Aorta (tissue), 5 donors: ENCODE measurements at places on chromosomes 5 and 9.

DNA sequence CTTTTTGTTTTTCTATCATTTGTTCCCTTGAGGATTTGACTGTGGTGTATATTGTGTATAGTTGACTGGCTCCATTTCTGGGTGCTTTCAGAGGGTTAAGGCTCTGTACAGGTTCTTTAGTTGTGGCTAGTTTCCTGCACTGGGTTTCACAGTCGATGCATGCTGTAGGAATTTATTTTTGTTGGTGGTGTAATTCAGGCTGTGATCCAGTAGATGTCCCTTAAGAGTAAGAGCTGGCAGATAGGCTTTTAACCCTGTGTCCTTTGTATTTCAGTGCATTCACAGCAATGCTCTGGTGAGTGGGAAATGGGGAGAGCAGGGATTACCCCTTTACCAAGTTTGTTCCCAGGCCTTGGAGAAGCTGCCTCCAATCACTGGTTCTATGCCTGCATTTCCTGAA, 112.9 kb downstream of the SPATA31D1 start:
- no peak for DNase-seq

GRCh38 chr9:6915635-6916034, 157.9 kb downstream of the KDM4C start:
- no peak for DNase-seq

GRCh38 chr5:5592541-5592940, 170.1 kb downstream of the ICE1 start:
- peak; percentile 75 for DNase-seq

DNA sequence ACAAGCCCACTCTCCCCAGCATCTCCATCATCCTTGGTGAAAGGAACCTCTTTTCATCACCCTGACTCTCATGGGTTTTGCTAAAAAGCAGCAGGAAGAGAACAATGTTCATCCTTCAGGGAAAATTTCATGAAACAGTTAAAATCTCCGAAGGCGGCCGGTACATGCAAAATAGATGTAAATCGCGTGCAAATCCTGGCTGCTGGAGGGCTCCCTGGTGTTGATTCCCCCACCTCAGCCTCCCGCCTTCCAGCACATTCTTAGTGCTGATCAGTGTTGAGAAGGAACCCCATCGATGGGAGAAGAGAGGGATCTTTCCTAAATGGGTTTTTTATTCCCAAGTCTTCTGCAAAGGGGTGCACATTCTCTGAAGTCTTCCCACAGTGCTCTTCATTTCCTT, 8.7 kb upstream of the GFI1B start:
- DNase-seq: no peak

- no peak for DNase-seq
Measured at GRCh38 chr9:16505199-16505598, 365.3 kb downstream of the BNC2 start.

- DNase-seq: no peak
Measured at GRCh38 chr9:120878188-120879130, 1.5 kb upstream of the PHF19 start.

DNA sequence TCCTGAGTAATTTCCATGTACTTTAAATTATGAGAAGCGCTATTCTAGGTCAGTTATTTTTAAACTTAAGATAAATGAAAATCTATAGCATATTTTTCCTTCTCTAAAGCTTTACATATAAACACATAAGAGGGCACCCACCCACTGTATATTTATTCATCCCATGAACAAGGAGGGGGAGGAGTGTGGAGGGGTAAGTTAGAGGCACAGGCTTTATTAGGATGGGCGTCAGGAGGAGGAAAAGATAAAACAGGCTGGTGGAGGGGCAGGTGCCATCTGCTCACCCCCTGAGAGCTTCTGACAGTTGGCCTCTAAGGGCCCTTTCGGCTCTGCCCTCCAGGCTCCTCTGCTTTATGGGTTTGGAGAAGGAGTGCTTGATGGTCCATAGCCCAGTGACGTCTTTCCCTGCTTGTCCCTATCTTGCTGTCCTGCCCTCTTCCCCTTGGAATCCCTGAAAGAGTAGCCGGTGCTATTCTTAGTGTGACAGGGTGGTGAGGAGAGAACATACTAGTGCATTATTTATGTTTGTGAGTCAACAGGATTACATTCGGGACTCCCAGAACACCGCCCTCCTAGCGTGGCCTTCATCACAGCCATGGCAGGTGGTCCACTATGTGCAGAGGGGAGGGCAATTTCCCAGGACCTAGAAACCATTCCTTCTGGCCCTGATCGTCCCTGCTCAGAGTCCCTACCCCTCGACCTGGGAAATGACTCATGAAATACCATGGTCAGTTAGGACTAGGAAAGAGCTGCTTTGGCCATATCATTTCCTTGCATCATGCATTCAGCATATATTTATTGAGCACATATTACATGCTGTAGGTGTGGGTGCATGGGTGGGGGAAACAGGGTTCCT, 7.9 kb upstream of the SYNPO start:
- no peak for DNase-seq

- DNase-seq: no peak
Measured at GRCh38 chr9:101220341-101220740, 164.5 kb downstream of the BAAT start.

DNA sequence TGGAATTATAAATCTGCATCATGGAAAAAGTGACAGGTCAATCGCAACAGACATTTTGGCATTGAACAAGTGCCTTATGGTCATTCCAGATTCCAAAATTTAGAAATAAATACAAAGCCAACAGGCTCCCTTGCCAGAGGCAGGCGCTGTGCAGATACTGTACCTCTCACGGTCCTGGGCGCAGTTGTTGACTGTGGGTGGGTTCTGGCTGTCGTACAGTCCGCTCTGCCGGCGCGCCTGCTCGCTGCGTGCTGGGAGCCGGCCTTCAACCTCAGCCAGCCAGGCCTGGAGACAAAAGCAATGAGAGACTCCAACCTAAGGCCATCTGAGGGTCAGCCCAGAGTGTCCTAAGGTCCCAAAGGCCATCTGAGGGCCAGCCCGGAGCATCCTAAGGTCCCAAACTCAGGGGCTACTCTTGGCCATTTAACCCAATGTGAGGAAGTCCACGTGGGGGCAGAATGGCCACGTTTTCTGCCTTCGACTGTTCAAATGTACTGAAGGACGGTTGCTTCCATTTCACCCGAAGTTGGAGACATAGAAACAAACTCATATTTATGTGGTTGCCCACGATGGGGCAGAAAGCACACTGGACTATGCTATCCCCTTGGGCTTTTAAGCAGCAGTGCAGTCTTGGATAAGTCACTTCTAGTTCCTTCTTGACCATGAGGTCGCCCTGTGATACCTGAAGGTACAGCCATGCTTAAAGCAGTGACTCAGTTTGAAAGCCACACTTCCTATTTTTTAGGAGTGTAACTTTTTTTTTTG, 65.2 kb downstream of the USP20 start:
- no peak for DNase-seq

- DNase-seq: no peak
Measured at GRCh38 chr5:160926428-160926827, 74.4 kb upstream of the ATP10B start.

GRCh38 chr5:122478741-122479442, 166.9 kb downstream of the SNCAIP start:
- DNase-seq: no peak

GRCh38 chr9:121566481-121567465, 67.1 kb upstream of the GGTA1 start:
- peak; percentile 88 for DNase-seq

DNA sequence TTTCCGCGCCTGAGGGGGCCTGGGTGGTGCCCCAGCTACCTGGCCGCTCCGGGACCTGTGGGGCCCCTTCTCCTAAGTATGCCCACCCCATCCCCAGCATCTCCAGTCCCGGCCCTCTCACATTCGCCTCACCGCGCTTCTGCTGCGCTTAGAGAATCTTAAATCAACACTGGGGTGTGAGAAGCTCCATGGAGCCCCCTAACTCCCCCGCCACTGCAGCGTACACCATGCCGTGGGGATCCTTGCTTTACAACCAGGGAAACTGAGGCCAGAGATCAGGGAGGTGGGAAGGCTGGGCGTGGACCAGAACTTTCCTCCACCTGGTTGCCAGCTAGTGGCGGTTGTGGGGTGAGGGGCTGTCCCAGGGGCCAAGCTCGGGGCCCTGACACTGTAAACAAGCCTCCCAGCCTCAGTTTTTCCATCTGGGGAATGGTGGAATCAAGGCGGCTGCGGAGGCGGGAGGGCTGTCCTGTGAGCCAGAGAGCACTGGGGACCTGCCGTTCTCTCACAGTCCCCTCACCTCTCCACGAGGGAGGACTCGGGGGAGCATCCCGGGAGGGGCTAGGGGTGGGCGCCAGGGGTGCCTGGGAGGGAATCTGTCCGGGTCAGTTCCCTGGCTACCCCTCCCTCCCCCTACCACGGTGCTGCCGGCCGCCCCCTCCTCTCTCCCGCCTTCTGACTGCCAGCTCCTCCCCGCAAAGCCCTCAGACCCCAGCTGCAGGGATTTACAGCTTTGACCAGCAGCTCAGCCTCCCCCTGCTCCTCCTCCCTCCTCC, 161.2 kb downstream of the C9orf50 start:
- no peak for DNase-seq

DNA sequence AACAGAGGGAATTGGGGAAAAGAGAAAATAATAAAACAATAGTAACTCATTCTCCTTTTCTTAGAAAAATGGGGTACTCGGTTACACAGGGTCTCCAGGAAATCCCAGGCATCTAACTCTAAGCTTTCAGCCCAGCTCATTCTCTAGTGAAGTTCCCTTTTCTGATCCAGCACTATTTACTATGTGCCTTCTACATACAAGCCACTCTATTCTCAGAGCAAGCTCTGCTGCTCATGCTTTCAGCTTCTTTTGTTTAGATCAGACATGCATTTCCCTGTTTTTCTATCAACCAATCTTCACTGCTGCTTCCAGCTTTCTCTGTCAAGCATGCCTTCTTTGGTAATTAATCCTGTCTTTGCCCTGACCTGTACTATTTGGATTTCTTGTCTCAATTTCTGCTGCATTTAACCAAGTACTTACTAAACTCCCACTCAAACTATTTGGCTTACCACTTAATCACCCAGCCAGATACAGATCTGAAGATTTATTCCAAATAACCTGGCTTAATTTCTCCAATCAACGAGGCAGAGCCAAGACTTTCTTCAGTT, 25.3 kb downstream of the OSMR start:
- no peak for DNase-seq

- no peak for DNase-seq
Measured at GRCh38 chr5:3124410-3124809, 372.9 kb upstream of the IRX2 start.

GRCh38 chr5:60843386-60843935, 608 bp downstream of the ELOVL7 start:
- DNase-seq: peak; percentile 73

- no peak for DNase-seq
Measured at GRCh38 chr5:76790632-76791290, 28.1 kb upstream of the F2RL1 start.

DNA sequence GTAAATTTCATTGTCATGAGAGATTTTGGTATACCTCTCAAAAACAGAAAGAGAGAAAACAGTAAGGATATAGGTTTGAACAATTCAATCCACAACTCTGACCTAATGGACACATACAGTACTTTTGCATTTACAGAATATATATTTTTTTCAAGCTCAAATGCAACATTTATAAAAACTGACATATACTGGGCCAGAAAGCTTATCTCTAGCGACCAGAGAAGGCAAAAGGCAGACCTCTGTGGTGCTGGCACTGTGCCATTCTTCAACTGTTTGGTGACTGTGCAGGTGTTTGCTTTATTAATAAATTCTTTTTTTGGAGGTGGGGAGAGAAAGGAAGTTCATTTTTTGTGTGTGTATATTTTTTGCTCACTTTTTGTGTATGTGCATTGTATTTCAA, 6.0 kb upstream of the PLAC8L1 start:
- no peak for DNase-seq

GRCh38 chr5:60473654-60474053, 226.3 kb downstream of the DEPDC1B start:
- DNase-seq: no peak

GRCh38 chr9:75053869-75054268, 25.8 kb upstream of the CARNMT1 start:
- no peak for DNase-seq

DNA sequence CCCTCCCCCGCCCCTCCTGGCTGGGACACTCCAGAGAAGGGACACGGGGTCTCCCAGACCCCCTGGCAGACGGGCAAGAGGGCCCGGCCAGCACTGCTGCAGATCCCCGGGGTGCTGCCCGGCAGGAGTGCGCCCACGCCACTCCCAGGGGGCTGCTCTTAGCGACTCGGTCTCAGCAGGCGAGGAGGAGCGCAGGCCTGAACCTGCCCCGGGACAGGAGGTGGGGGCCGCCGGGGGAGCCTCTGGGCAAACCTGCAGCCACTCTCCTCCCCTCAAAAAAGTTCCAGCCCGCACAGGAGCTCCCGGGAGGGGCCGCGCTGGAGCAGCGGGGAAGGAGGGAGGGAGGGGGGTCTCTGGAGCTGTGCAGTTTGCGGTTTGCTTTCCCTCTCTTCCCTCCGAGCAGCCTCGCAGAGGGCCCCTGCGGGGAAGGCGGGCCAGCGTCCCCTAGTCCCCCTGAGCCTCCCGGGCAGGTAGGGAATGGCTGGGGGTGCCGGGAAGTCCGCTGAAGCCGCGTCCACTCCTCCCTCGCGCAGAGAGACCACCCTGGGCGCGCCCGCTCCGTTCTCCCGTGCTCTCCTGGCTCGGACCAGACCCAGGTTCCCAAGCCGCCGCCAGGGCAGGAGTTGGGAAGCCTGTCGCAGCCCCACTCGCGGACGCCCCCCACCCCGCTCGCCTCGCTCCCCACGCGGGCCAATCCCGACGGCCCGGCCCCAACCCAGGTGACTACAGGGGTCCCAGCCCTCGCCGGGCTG, 44.2 kb downstream of the NACC2 start:
- DNase-seq: no peak

GRCh38 chr9:116153765-116154333, at the start of gene PAPPA:
PAPPA (plus strand) TSS chr9:116153791; CDS start chr9:116154173, 382 bp downstream.
- DNase-seq: no peak

- no peak for DNase-seq
Measured at GRCh38 chr9:98097836-98098235, 21.2 kb downstream of the TRIM14 start.

- DNase-seq: no peak
Measured at GRCh38 chr5:172178301-172178987, 9.6 kb downstream of the STK10 start.

GRCh38 chr5:155794795-155795194, 532.2 kb upstream of the SGCD start:
- no peak for DNase-seq

- DNase-seq: no peak
Measured at GRCh38 chr9:91856419-91856818, 93.6 kb downstream of the ROR2 start.

DNA sequence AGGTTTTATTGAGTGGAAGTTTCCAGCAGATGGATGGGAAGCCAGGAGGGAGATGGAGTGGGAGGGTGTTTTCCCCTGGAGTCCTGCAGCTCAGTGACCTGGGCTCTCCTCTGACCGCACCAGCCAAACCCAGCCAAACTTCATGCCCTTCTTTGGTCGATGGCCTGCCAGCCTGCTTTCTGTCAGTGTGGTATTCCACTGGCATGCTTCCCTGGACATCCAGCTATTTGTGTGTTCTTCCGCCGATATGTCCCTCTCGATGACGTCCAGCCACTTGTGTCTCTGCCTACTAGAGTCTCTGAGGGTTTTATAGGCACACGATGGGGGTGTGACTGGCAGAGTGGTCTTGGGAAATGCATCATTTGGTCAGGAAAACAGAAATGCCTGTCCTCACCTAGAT, 33.8 kb downstream of the GPBP1 start:
- DNase-seq: no peak

- DNase-seq: no peak
Measured at GRCh38 chr5:11497651-11498050, 406.6 kb downstream of the CTNND2 start.

GRCh38 chr5:172097356-172097755, 90.7 kb downstream of the STK10 start:
- no peak for DNase-seq

GRCh38 chr5:137815202-137815990, 52.3 kb upstream of the MYOT start:
- DNase-seq: no peak

- DNase-seq: no peak
Measured at GRCh38 chr5:39506211-39506610, 81.4 kb upstream of the DAB2 start.
